ENCODE measurements at places on chromosomes 7 and 10.

DNA sequence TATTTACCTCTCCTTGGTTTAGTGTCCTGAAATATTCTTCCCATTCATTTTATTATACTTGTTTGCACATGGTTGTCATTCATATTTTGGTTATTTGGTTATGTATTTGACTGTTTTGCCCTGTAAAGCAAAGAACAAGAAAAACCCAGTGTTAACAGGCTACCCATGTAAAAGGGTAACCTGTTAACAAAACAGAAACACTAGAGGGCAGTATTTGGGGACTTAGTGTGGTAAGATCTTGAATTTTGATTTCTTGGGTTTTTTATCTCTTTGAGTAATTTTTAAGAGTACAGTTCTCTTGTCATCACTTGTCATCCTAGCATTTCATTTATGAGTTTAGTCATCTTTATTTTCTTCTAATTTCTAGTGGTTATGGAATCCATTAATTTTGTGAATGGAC, 51.3 kb downstream of the POLL start:
- no peak for DNase-seq

DNA sequence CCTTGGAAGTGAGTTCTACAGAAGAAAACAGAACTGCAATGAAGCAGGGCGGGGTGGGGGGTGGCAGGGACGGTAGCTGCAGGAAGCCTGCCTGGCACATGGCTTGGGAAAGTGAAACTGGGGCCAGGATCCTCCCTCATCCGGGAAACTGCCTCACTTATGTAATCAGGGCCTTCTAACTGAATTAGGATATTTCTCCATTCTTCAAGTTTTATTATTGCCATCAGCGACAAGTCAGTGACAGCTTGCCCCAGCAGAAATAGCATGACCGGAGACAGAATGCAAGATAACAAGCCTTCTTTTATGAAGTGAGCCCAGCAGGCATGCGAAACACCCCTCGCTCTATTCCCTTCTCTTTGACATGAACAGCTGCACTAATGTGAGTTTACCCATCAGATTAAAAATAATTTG, 77.5 kb upstream of the CACUL1 start:
- DNase-seq, result no peak

- no peak for DNase-seq
Measured at GRCh38 chr10:91689731-91690168, 56.9 kb upstream of the PPP1R3C start.

- DNase-seq, result no peak
Measured at GRCh38 chr10:131270461-131271190, 40.9 kb downstream of the TCERG1L start.

DNA sequence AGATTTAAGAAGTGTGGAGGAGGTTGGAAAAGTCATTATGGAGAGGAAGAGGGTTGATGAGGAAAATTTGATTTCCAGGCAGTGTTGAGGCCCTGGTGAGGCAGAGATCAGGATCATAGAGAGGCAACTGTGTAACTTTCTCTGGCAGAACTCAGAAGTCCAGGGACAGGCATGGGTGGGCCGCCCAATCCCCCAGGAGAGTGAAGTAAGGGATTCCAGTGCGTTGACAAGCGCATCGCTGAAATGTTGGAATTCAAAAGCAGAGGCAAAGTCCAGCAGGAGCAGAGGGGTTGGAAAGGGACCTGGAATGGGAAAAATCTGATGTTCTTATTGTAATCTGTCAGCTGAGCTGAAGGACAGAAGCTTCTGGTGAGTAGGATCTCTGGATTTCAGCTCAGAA, 207.3 kb downstream of the FAM107B start:
- no peak for DNase-seq

DNA sequence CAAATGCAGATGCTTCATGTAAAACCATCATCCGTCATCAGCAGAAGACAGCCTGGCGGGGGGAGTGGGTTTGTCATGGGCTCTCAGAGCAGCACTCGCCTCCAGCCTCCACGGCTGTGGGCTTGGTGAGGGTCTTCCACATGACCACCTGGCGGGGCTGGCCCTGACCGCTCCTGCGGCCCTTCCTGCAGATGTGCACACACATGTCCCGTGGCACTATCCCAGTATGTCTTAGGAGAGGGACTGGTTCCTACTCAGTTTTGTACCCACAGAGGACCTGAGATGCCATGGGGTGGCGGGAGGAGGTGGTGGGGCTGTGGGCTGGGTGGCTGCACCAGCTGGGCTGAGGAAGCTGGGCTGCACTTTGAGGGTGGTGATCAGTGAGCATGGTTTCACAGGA, 4.7 kb downstream of the IDI2 start:
- no peak for DNase-seq

- DNase-seq, result peak; percentile 59
Measured at GRCh38 chr10:119206603-119207365, 587 bp upstream of the GRK5 start.

- no peak for DNase-seq
Measured at GRCh38 chr7:100476903-100477870, 1.8 kb downstream of the TSC22D4 start.

- no peak for DNase-seq
Measured at GRCh38 chr10:101066146-101066895, 4.5 kb downstream of the KAZALD1 start.

DNA sequence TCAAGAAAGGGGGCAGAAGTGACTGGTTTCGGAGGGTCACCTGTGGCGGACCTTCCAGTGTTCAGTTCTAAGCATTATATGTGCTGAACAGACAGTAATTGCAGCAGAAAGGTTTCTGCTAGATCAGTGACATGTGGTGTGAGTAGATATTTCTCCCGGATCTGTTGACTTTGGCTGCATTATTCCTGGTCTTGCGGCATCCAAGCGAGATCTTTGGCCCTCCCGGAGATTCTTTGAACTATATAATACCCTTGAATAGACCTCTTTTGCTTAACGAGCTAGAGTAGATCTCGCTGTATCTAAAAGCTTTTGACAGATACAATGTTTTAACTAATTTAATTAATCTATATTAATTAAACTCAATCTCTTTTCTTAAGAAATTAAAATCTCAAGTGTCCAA, 99.8 kb downstream of the PTN start:
- DNase-seq, result no peak

DNA sequence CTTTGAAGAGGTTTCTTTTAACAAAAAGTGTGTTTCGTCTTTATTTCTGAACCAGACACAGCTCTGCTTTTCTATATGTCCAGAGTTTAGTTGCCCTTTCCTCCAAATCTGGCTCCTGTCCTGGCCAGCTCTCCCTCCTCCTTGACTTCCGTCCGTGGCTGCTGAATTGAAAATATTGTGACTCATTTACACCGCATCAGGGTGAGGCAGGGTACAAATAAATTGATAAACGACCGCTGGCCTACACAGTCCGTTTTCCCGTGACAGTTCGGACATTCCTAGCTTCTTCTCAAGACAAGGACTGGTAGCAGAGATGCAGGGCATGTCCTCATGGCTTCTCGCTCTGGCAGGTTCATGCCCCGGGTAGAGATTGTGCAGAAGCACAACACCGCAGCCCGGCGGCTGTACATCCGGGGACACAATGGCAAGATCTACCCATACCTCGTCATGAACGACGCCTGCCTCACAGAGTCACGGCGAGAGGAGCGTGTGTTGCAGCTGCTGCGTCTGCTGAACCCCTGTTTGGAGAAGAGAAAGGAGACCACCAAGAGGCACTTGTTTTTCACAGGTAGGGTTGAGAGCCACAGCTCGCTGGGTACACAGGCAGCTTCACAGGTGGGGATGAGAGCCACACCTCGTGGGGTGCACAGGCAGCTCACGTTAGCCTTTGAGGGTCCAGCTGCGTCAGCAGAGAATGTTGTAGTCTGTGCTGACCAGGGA, 126.6 kb downstream of the TRRAP start:
- no peak for DNase-seq

- DNase-seq, result no peak
Measured at GRCh38 chr10:130777507-130778165, 533.9 kb downstream of the TCERG1L start.

DNA sequence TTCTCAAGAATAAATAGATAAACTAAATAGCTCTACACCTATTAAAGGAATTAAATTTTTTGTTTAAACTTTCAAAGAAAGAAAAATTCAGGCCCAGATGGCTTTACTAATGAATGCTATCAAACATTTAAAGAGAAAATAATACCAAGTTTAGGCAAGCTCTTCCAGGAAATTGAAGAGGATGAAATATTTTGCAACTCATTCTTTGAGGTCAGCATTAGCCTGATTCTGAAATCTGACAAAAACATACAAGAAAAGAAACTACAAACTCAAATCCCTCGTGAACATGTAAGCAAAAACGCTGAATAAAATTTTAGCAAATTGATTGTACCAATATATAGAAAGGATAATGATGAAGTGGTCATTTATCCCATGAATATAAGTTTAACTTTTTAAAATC, 93.4 kb downstream of the RTKN2 start:
- DNase-seq, result no peak

- DNase-seq, result no peak
Measured at GRCh38 chr10:103114876-103115275, 78.2 kb downstream of the NT5C2 start.

GRCh38 chr10:43341450-43341849, 30.0 kb upstream of the FXYD4 start:
- no peak for DNase-seq

GRCh38 chr10:99393036-99393435, 37.4 kb downstream of the GOT1 start:
- no peak for DNase-seq

DNA sequence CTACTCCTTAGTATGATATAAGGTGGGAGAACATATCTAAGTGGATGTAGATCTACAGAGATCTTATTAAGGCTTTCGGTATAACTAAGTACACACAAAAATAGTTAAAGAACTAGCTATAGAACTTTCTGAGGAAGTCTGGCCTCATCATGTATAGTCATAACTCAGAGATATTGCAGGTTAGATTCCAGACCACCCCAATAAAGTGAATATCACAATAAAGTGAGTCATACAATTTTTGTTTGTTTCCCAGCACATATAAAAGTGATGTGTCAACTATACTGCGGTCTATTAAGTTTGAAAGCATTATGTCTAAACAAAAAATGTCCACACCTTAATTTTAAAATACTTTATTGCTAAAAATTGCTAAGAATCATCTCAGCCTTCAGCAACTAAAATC, 24.7 kb upstream of the SEMA3A start:
- DNase-seq, result no peak

DNA sequence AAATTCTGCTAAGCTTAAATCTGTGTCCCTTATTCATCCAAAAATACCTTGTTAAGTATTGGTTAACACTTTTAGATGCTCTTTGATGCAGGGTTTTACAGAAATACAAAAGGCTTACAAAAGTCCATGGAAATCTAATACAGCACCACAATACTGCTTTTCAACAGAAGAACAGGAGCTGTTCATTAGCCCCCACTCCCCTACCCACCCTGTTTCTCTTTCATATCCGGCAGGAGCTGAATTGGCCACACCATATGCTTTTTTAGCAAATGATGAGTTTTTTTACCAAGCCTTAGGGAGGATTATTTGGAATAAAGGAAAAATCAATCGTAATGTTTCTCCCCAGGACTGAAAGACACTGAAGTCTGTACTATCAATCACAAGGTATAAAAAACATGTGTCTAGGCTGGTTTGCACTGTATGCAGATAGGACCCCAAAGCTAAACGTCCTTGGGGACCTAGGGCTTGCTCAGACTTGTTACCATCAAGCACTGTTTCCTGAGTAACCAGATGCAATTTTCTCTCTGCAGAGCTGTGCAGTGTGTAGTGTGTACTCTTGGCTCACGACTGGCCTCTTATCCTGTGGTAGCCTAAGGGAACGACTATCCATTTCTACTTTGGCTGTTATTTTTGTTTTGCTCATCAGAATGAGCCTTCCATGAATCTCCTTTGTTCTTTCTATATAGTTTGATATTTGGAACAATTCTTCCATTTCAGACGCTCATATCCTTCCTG, 143.3 kb upstream of the LRGUK start:
- DNase-seq, result no peak

- no peak for DNase-seq
Measured at GRCh38 chr7:134587750-134588149, 38.8 kb downstream of the AKR1B15 start.

DNA sequence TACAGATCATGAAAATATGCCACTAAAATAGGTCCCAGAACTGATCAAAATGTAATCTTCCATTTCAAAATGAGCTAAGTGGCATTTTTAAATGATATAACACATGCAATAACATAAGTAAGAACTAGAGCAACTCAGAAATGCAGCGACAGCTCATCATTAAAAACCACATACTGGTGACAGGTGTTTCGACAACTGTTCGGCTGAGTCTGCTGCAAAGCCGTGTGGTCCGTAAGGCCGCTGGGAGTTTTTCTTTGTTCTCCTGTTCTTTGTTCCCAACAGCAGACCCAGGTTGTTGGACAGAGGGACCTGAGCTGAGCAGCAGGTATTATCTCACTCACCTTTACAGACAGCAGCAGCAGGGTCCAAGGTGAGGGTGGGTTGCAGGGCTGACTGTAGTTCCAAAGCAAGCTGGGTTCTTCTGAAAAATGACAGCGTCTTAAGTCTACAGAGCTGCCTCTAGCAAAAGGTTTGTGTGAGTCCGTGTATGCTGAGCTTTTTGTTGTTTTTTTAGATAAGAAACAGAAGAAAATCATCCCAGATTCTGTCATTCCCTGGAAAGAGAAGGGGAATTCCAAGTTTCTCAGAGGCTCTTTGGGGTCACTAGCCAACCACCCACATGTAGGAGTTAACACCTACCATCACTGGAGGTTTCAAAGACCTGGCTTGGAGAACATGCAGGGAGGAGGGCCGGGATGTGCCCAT, 45.4 kb upstream of the MACROH2A2 start:
- no peak for DNase-seq

DNA sequence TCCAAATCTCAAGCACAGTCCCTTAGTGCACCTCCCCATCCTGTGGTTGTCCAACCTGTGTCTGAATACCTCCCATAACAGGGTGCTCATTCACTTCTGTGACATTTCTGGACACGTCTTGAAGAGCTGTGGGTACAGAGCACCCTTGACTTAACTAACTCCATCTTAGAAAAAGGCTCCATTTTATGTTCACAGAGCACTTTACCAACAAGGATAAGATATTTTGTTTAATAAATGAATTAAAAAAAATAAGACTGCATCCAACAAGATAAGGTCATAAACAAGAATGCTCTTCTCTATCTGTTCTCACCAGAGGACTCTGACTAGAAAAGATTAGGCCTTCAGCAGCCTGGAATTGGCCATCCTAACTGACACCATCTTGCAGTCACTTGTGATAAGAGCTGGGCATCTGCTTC, 335.2 kb upstream of the ZNF32 start:
- DNase-seq, result no peak

GRCh38 chr7:150322114-150322832, 882 bp upstream of the LRRC61 start:
- DNase-seq, result peak; percentile 24

- no peak for DNase-seq
Measured at GRCh38 chr10:117431160-117431559, 55.9 kb upstream of the PDZD8 start.

DNA sequence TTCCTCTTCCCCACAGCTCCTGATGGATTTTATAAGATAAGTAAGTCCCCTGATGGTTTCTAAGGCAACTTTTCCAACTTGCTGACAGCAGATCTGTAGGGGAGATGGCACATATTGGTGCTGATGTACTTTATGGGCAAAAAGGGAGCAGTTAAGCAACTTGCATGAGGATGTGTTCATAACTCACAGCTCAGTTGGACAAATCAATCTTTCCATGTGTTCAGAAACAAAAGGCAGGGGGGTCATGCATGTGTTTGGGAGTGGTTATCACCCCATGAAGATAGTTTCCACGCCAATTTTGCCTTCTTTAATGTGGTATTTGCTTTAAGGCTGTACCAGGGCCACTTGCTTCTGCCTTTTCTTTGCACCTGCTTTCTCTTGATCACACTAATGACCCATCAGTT, 6.1 kb downstream of the RBM20 start:
- no peak for DNase-seq

GRCh38 chr7:45225948-45226335, 68.4 kb downstream of the RAMP3 start:
- DNase-seq, result no peak

Data from stimulated activated CD4-positive, alpha-beta T cell treated with anti-CD3 and anti-CD28 coated beads, Interleukin-1b, Interleukin-23, amount 100 ng/mL, for 24 hours (primary cell).